GM10248 (cell line): ENCODE measurements at places on chromosomes 7 and 10.

DNA sequence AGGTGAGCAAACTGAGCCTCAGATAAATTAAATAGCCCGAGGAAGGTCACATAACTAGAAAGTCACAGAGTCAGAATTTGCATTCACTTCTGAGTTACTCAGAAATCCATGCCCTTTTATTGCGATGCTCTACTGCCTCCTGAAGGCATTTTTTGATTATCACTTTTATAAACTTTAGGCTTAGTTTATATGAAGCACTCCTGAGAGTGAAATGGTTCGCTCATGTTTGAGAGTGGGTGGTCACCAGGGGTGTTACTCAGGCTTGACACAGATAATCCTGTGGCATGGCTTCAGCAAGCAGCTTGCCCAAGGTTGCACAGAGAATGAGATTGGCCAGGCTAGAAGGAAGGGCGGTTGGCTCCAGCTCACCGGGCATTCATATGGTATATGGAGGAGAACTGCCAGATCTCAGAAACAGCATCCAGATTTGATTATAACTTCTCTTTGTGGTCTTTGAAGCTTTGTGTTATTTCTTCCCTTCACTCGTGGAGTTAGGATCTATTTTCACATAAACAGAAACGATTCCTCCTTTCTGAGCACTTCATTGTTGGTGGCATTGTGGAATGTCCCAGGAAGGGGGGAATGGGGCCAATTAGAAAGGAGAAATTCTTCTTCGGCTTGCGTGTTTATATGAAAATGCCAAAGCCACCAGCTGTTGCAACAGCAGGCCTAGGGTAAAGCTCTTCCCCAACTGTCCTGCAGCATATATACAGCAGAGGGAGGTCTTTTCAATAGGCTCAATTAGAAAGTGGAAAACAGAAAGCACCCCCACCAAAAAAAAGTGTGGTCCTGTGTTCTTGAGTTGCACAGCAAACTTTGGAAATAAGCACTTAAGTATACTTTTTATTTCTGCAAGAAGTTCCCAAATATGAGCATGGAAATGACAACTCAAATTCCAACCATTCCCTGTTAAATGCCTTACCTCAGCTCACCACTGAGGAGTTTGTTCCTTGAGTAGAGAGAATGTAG is 628.8 kb downstream of the SUGCT start:
- no peak for DNase-seq

DNA sequence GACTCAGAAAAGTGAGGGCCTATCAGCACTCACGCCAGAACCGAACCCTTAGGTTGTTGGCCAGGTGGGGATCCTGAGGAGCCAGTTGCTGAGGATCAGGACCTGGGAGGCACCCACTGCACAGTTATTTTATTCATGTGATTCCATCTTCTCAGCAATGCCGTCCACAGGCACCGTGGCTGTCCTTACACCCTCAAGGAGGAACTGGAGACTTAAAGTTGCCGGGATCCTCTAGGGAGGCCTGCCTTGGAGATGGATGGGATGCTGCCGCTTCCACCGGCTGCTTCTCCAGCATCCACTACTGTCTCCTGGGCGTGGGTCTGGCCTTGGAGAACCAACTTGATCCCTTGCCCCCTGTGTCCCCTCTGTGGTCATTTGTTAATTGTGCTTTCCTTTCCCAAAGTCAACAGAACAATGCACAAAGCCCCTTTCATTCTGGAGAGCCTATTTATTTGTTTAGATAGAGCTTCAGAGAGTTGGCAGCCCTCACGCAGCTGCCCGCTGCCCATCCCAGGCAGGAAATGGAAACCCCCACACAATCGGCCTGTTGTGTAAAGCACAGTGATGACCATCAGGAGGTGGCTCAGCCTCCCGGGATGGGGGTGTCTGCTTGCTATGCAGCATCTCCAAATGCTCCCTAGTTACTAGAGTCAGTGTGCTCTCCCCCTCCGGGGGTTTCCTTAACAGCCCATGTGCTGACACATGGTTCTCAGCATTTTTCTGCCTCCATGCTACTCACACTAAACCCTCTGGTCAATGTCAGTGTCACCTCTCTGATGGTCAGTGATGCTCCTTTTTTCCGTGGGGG is 52.9 kb upstream of the IGFBP3 start:
- peak; percentile 8 for DNase-seq

GRCh38 chr7:48617993-48618392 is 306.4 kb upstream of the CDC14C start:
- DNase-seq, result no peak

- no peak for DNase-seq
These were observed 69.0 kb upstream of the FAM180A start for GRCh38 chr7:135817583-135817982.

- no peak for DNase-seq
These were observed 2.7 kb downstream of the ZMIZ1 start for GRCh38 chr10:79071396-79071923.
